CD4-positive, alpha-beta T cell treated with Interleukin-2 at 100 ng/mL for 4 hours (primary cell): ENCODE measurements at places on chromosomes 5 and 9.

- DNase-seq = no peak
Observed at GRCh38 chr5:55911784-55912653, 60.9 kb downstream of the IL31RA start.

- DNase-seq = no peak
Observed at GRCh38 chr5:124880903-124881697, 134.7 kb upstream of the ZNF608 start.

DNA sequence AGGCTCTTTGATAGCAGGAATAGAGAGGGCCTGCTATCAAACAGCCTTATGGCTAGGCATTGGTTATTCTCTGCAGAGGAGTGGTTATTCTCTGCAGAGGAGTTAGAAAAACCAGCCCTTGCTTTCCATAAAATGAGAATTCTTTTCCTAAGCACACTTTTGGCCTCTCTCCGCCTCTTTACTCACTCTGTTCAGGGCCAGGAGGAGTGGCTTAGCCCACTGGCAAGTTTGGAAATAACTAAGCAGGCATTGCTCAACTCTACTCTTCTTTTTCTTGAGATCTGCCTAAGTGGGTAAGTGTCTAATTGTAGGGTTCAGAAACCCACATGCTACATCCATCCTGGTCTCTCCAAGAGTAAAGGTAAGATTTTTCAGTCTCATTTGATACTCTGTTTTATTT is 341.7 kb downstream of the KIAA0825 start:
- DNase-seq = no peak

DNA sequence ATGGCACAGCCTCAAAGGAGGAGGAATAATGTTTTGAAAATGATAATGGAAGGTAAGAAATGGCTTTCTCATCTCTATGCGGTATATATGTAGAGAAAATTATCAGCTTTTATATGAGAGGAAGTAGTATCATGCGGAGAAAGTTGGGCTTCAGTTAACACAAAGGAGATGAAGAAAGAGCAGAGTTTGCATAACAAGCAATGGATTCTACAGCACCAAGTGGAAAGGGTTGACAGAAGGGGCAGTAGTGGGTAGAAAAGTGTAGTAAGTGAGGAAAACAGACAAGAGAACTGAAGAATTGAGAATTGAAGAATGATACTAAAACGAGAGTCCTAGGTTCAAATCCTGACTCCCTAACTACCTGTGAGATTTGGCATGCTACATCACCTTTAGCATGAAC is 51.0 kb downstream of the GNG10 start:
- no peak for DNase-seq

- DNase-seq = no peak
Observed at GRCh38 chr9:15426019-15426418, 3.3 kb downstream of the SNAPC3 start.

DNA sequence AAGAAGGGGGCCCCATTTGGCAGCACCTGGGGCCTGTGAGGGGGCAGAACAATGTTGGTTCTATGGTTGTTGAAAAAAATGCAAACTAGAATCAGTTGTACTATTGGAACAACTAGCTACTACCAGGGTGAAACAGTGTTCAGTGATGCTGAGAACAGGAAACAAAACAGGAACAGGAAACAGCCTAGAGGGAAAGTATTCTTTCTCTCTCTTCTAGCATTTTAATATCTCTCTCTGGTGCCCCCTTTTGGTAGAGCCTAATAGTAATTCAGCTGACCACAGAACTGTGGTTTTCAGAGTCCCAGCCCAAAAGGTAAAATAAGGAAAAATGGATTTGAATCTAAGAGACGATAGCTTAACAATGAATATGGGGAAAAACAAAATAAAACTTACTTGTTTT is 138.0 kb upstream of the KCNN2 start:
- no peak for DNase-seq

GRCh38 chr5:126398791-126399190 is 24.4 kb upstream of the GRAMD2B start:
- DNase-seq = no peak

DNA sequence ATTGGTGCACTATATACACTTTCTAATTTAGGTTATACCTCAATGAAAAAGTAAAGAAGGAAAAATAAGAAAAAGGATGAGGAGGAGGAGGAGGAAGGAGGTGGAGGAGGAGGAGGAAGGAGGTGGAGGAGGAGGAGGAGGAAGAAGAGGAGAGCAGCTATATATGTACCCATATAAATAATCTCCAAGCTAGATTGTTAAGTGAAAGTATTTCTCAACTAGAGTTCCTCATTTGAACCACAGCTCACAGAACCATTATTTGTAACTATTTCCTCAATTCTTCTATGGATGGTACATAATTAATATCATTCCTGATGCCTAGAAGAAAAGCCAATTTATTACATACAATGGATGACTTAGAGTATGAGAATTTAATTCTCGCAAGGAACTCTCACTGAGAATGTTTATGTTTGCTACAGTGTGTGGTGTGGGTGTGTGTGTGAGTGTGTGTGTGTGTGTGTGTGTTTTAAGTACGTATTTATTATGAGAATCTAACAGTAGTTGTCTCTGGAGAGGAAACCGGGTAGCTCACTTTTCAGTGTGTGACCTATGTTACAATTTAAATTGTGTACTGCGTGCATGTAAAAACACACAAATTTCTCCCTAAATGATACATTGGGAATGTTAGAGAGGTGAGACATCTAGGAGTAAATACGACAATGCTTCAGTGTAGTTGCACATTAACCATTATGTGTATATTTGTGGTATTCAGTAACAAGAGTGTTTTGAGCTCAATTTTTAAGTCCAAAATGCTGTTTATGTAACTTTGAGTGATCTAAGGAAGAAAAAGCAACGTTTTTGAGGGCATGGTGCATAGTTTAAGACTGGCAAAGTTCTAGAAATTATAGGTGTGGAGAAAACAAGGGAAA is 20.2 kb upstream of the NREP start:
- DNase-seq = no peak
